ENCODE measurements at places on chromosomes 7 and 10. TPM values are rescaled to one million over a fixed set of nuclear protein-coding genes. Genes with fewer than 3 reads are reported as not detected.

Gene PLAU
- 15.6 TPM for total RNA-seq

Gene NDUFA5
- total RNA-seq, result 67.4 TPM

Gene CFAP70
- 6.6 TPM for total RNA-seq

Gene UNCX
- total RNA-seq, result not detected

Gene CLCN1
- total RNA-seq, result not detected

Gene COBL
- total RNA-seq, result 17.0 TPM

Gene NRP1
- total RNA-seq, result 156 TPM

Gene STEAP1
- total RNA-seq, result 17.1 TPM

Gene SPDYE2B
- not detected for total RNA-seq

Gene LIPM
- not detected for total RNA-seq

Gene TBX20
- not detected for total RNA-seq

Gene MYH16
- not detected for total RNA-seq

Gene CYP2C18
- not detected for total RNA-seq

Gene ZNF736
- total RNA-seq, result 22.1 TPM

Gene ITIH5
- total RNA-seq, result 34.9 TPM

Gene TSPAN13
- 30.7 TPM for total RNA-seq

Gene SPAM1
- total RNA-seq, result not detected

Gene FANK1
- total RNA-seq, result 2.1 TPM

Gene WBP1L
- total RNA-seq, result 66.2 TPM

Gene ANKIB1
- 76.8 TPM for total RNA-seq

Gene STK32C
- total RNA-seq, result 11.1 TPM

Gene STAM
- 25.1 TPM for total RNA-seq

Gene TAC1
- 5.9 TPM for total RNA-seq

Gene JAKMIP3
- total RNA-seq, result 1.1 TPM

Gene CCDC7
- total RNA-seq, result 75.8 TPM

Gene MSRB2
- total RNA-seq, result 16.4 TPM

Gene GALNT17
- 65.4 TPM for total RNA-seq

Gene TAS2R4
- total RNA-seq, result 5.1 TPM

Gene GIMAP7
- 31.6 TPM for total RNA-seq

Gene C7orf57
- not detected for total RNA-seq

Gene PLA2G12B
- total RNA-seq, result not detected

Gene SRI
- 132 TPM for total RNA-seq

Gene TRIL
- total RNA-seq, result 9.7 TPM

Gene GPR15LG
- not detected for total RNA-seq

Gene NUTM2D
- 4.9 TPM for total RNA-seq

Gene MEST
- total RNA-seq, result 72.0 TPM

Data from sciatic nerve (tissue), 2 donors.